ENCODE measurements at places on chromosomes 5 and 9.

DNA sequence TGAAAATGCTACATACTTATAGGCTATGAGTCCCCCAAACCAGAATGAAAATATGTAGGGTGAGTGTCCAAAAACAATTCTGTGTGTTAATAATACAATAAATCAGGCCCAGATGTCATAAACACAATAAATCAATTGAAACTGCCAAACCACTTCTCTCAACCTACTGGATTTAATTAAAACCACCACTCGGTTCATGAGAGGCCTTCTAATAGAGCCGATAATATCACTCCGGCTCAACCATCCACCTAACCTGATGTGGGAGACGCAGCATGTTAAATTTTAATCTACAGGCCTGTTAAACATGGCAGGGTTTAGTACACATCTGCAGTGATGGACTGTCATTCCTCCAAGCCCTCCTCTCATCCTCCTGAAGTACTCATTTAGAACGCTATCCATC lies 734.5 kb upstream of the ZNF608 start:
- DNase-seq, result no peak

DNA sequence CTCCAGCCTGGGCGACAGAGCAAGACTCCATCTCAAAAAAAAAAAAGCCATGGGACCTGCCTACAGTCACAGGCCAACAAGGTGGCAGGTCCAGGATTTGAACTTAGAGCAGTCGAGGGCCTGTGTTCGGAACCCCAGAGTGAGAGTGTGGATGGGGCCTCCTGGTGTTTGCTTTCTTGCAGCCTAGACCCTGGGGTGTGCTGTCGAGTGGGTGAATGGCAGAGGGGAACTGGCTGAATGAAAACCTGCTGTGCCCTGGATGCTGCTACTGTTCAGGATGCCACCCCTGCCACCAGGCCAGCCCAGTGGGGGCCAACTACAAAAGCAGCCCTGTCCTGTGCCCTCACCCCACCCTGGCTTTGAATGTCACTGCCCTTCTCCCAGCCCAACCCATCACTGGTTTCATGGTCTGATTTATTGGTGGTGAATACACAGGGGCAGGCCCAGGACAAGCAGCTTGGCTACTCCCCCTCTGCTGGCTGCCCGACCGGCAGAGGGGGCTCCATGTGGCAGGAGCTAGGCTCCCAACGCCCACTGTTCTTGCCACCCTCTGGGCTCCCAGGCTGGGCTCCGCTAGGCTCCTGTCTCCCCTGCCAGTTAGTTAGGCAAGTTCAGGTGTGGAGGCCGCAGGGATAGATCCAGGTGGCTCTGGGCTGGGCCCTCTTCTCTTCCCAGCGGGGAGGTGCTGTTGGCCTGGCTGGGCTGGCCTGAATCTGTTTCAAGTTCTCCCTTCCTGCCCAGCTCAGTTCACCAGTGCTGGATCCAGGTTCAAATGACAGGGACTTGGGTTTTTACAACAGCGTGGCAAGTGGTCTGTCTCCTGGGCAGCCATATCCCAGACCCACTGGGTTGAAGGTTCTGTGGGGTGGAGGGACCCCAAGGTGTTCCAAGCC lies 12.2 kb downstream of the FPGS start:
- DNase-seq, result no peak

- DNase-seq, result no peak
Measured at GRCh38 chr5:145981589-145982571, 45.5 kb downstream of the SH3RF2 start.

GRCh38 chr9:128245421-128246151 lies 30.2 kb downstream of the GOLGA2 start:
- DNase-seq, result no peak

DNA sequence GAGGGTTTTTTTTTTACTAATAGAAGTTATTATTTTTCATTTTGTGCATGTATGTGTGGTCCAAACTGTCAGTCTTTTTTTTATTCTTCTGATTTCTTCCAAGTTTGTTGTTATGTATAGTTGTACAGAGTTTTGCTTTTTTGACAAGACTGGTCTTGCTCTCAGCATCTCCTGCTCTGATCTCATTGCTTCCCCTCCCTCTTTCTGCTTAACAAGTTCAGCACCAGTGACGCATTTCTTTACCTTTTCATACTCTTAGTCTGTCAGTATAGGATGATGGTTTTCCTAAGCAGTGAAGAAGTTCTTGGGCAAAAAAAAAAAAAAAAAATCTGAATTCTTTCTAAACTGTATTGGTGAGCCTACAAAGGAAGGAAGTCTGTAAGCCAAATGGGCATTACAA lies 135.1 kb downstream of the CD180 start:
- DNase-seq, result no peak

GRCh38 chr9:104907278-104907951 lies 20.5 kb downstream of the ABCA1 start:
- DNase-seq, result no peak

- no peak for DNase-seq
Measured at GRCh38 chr5:14213253-14213652, 70.1 kb downstream of the TRIO start.

GRCh38 chr9:4309806-4310205 lies 9.9 kb upstream of the GLIS3 start:
- DNase-seq, result no peak

DNA sequence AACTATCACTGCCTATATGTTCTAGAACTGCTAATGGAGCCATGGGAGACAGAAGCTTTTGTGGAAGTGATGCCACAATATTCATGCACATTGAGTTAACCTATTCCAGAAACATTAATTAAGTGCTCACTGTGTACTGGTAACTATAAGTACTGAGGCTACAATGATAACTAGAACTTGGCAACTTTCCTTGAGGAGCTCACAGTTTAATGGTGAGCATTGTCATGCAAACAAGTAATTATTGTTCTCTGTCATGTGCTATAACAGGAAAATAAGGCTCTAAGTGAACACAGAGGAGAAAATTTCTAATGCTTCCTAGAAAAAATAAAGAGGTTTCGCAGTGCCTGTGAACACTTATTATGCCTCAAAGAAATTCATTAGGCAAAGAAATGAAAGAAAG lies 142.2 kb downstream of the BAAT start:
- no peak for DNase-seq

GRCh38 chr5:116546033-116546742 lies 28.4 kb downstream of the SEMA6A start:
- DNase-seq, result no peak

DNA sequence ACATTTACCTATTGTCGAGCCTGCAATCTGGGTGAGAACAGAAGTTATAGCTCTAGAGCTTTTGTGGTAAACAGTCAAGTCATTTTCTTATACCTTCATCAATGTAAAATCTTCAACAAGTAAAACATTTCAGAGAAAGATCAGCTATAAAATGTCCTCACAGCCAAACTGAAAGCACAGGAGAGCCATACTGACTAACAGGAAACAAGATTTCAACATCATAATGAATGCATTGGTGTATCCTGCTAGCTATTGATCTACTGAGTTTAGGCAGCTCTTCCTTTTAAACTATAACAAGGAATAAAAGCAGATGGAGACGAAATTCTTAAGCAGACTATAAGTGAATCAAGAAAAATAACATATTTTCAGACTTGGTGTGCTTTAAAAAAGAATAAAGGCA lies 1522.9 kb upstream of the WWC1 start:
- no peak for DNase-seq

DNA sequence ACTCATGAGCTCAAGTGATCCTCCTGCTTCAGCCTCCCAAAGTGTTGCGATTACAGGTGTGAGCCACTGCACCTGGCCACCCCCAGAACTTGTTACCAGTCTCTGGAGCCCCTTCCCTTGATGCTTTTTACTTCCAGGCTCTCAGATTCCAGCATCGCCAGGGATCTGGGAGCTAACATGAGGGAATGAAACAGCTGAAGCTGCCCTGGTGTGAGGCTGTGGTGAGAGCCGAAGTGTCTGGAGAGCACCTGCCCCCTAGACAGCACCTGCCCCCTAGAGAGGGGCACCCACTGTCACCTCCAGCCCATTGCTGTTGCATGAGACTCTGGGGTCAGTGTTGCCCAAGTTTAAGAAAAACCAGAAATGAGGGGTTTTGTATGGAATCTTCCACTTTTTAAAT lies 124.3 kb upstream of the SAP30L start:
- DNase-seq, result no peak

DNA sequence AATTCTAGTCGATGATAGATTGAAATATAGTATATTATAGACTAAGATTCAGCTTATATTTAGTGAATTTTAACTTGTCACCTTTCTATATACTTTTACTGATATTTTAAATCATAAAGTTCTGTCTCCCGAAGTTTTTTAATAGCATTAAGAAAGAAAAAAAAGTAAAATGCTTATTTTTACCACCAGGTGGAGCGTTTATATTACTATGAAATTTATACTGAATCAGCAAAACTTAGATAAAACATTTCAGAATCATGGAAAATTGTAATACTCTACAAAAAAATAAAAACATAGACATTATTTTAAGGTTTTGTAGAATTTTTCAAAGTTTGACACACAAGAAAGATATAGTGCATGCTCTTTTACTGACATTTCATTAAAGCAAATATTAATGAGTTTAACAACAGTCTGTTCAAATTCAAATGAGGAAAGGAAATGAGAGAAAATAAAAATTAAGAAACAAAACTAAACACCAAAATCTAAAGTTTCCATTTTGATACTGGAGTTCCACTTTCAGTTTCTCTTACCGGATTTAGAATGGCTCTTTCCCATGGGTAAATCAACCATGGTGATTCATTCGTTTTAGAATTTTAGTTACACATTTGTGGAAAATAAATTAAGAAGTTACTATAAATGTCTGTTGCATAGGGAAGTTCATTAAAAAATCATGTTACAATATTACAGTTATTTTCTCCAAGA lies 1035.3 kb downstream of the CDH12 start:
- no peak for DNase-seq

GRCh38 chr9:131333771-131334628 lies 44.5 kb downstream of the PLPP7 start:
- no peak for DNase-seq

DNA sequence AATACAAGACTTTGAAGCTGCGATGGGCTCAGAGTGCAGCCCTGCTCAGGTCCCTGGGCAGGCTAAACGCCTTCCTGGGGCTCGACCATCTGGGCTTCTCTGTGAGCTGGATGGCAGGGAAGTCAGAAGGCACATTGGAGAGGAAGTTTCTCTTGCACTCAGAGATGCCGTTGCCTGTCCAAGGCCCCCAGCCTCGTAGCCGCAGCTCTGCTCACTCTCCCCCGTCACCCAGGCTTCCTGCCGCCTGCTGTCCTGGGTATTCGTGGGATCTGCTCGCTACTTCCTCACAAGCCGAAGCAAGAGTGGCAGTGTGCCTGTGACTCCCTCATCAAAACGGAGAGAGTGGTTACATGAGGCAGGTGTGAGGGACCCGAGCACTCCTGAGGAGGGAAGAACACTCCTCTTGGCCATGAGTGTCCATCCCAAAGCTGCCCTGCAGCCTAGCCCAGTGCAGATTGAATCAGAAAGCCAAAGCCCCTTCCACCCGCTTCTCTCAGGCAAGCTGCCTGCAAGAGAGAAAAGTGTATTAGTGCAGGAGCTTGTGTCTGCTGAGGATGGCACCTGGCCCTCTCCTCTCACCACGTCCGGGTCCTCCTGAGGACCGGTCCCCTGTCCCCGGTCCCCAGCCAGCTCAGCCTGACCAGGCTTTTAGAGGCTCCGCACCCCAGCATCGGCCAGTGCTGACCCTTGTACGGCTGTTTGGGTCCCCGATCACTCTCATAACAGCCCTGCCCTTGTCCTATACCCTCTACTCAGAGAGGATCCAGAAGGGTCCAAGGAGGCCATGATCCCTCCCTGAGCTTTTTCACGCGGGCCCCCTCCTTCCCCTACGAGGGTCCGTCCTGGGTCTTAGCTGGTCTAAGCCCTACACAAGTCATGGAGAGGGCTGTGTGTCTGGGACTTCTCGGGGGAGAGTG lies 7.3 kb downstream of the FCN2 start:
- no peak for DNase-seq

DNA sequence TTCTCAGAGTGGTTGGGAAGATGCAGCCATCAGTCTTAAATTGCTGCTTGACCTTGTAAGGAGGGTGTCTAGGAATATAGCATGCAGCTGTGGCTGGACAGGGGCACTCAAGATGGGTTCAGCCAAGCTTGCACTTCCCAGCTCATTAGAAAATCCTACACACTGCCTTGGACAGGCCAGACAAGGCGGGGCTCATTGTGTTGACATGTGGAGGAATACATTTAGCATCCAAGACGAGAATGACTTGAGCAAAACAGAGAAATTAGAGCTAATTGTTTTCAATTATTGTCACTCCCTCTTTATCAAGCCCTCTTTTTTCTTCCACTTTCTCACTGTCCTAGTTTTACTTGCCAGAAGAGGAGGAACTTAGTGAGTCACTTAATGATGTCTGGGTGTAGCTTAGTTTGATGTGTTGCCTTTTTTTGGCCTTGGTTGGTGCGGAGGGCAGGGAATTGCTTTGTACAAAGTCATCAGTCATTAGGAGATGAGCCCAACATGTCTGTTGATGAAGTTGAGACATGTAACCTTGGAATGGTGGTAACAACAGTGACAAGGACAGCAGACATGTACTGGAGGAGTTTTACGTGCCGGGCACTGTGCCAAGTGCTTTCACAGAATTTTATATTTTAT lies 1219.3 kb upstream of the WWC1 start:
- DNase-seq, result no peak

Measured in CD4-positive, alpha-beta T cell treated with Interleukin-10 for 1 hour (primary cell).